ENCODE measurements at places on chromosomes 11 and 22.

GRCh38 chr11:128547946-128548648, 39.3 kb downstream of the ETS1 start:
- DNase-seq = no peak

- no peak for DNase-seq
These were observed 552.5 kb downstream of the INSC start for GRCh38 chr11:15667127-15667725.

GRCh38 chr11:94504689-94505293, 7.5 kb upstream of the C11orf97 start:
- DNase-seq = peak; percentile 65

- peak; percentile 45 for DNase-seq
These were observed 829 bp upstream of the ZBED5 start for GRCh38 chr11:10858439-10859325.

DNA sequence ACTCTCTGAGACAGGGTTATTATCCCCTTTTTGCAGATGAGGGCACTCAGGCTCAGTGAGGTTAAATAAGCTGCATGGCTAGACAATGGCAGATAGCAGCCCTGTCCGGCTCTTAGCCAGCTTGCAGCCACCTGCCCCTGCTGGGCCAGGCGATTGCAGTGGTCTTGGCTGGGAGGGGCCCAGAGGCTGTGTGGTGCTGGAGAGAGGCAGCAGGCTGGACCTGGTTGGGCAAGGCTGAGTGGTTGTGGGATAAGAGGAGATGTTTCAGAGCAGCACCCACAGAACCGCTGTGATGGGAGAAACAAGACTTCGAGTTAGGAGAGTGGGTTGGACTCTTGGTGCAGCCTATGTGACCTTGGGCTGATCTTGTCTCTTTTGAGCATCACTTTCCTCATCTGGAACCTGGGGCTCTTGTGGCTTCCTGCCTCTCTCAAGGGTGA, 25.5 kb downstream of the PTPRJ start:
- no peak for DNase-seq

- peak; percentile 70 for DNase-seq
These were observed 35.2 kb downstream of the TRMU start for GRCh38 chr22:46370584-46371291.

DNA sequence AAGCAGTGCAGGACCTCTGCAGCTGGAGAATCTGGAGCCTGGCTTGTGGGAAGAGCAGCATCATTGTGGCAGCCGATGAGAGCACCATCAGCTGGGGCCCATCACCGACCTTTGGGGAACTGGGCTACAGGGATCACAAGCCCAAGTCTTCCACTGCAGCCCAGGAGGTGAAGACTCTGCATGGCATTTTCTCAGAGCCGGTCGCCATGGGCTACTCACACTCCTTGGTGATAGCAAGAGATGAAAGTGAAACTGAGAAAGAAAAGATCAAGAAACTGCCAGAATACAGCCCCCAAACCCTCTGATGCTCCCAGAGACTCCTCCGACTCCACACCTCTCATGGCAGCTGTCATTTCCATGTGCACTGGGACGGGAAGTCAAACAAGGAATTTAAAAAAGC, 35.6 kb downstream of the ASRGL1 start:
- no peak for DNase-seq

GRCh38 chr11:71998649-71999310, at the start of gene IL18BP:
TSS of gene IL18BP (plus strand) at chr11:71998909. CDS start at chr11:71999985, 1,076 bp downstream.
- DNase-seq = peak; percentile 58

DNA sequence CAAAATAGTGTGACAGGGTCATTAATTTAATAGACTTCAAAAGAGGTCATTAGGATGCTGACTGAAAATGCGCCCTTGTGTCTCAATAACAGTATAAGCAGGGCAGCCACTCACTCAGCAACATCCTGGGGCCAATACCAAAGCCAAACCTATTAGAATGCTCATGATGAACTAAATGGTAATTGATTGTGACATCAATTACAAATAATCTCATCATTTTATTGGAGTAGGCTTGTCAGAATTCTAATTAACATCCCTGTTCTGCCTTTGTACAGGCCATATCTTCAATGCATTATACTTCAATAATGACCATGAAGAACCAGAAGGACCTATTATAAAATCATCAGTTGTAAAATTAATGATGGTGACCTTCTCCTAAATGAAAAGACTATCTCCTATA, 64.2 kb downstream of the DNAJC24 start:
- DNase-seq = no peak

- no peak for DNase-seq
These were observed 18.4 kb upstream of the CHRM4 start for GRCh38 chr11:46410021-46410420.

All from CD4-positive, alpha-beta T cell treated with Interleukin-21 for 1 hour (primary cell).